A549 treated with CORT108297 at 1 μM for 4 hours (cell line): ENCODE measurements at places on chromosomes 12 and 14. TPM values are rescaled to one million over a fixed set of nuclear protein-coding genes. Genes with fewer than 3 reads are reported as not detected.

The SERPINA1 gene
- total RNA-seq: 0.54 to 0.88 TPM (median 0.67 TPM) in 5 replicates

The KRT6C gene
- total RNA-seq: not detected in 5 replicates

The BTBD6 gene
- total RNA-seq: 30.3 to 44.9 TPM (median 41.8 TPM) in 5 replicates

The WASHC4 gene
- 16.7 to 25.1 TPM (median 22.9 TPM) in 5 replicates for total RNA-seq

The SVOP gene
- total RNA-seq: 0.01 TPM in 1 of 5 replicates, not detected in the others

The ANKRD33 gene
- 0.08 to 0.12 TPM in 2 of 5 replicates, not detected in the others for total RNA-seq

The CCDC198 gene
- 2.4 to 3.8 TPM (median 2.6 TPM) in 5 replicates for total RNA-seq

The SCN8A gene
- total RNA-seq: 1.3 to 2.1 TPM (median 1.6 TPM) in 5 replicates

The KRT72 gene
- total RNA-seq: 0.05 TPM in 1 of 5 replicates, not detected in the others

The RD3L gene
- total RNA-seq: not detected in 5 replicates
